WTC11 (cell line): ENCODE measurements at places on chromosomes 6 and 20. TPM values are rescaled to one million over a fixed set of nuclear protein-coding genes. Genes with fewer than 3 reads are reported as not detected.

- no peak for DNase-seq
Observed at GRCh38 chr20:48287552-48288170, 502.4 kb upstream of the SULF2 start.

Gene GSS
- 40.7 to 47.3 TPM (median 46.7 TPM) in 3 replicates for total RNA-seq

DNA sequence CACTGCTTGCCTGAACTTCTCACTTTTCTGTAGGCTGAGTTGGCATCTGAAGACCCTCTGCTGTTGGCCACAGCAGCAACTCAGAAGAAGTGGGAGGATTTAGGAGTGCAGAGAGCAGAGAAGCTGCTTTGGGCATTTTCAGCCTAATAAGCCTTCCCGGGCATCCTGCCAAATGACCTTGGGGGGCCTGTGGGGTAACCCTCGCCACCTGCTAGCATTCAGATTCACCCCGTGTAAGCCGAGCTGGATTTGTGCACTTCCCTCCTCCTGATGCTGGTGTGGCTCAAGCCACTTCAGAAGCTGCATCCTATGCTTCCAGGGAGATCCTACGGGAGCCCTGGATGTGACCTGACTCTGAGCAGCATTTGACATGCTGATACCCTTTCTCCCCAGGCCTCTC, 114.8 kb downstream of the LRFN2 start:
- DNase-seq = no peak

Gene FAM217A
- total RNA-seq = not detected in 3 replicates
